ENCODE measurements at places on chromosomes 6 and 20.

DNA sequence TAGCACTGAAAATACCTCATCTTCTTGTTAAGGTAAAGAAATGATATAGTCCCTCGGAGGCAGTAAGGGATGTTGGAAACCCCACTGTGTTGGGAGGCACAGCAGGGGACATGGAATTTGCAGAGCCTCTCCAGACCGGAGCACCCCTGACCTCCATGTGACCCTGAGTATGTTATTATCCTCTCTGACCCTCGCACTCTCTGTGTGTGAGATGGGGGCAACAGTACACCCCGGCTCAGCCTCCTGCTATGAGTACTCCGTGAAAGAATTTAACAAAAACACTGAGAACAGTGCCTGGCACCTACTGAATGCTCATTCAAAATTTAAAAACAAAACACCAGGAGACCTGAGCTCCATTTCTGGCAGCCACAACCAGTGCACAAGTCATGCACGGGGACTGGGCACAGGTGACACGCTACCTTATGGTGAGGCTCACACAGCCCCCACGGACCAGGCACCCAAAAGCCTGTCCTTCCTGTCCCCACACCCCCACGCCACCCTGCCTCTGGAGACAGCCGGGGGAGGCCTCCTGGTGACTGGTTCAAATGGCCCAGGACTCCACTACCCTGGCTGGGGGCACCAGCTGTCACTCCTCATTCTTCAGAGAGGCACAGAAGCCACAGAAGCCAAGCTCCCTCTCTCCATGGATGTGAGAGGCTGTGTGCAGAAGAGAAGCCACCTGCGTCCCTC lies 6.1 kb downstream of the NINL start:
- DNase-seq = no peak

DNA sequence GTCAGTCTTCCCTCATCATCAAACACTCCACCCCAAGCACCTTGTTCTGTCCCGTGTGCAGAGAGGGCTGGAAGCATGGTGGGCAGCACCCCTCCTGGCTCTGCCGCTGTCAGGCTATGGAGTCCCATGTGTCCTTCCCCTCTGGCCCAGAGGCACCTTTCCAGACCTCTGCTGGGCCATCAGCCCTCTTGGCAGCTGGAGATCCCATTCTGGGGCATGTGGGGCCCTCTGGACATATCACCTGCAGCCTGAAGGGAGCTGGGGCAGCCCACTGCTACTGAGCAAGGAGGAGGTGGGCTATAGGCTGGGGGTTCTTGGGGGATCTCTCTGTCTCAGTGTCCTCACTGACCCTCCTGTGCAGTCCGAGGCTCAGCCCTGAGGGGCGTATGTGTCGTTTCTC lies 42.2 kb downstream of the SUN5 start:
- DNase-seq = peak; percentile 53

DNA sequence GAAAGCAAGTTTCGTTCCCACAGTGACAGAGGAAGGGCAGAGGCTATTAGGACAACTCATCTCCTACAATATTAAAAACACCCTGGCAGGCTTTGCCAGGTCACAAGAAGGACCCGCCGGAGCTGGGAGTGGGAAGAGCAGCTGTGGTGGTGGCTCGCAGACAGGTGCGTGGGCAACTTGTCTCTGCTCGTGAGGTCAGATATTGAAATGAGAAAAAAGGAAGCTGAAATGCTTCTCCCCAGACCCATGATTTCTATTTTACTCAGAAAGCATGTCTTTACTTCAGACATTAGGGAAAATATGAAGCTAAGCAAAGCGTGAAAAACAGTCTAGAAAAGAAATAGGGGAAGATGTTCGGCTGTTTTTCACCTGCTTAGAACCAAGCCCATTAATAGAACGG lies 166.3 kb upstream of the EEF1E1 start:
- DNase-seq = no peak

GRCh38 chr6:55868771-55869479 lies 6.5 kb downstream of the BMP5 start:
- DNase-seq = peak; percentile 56

DNA sequence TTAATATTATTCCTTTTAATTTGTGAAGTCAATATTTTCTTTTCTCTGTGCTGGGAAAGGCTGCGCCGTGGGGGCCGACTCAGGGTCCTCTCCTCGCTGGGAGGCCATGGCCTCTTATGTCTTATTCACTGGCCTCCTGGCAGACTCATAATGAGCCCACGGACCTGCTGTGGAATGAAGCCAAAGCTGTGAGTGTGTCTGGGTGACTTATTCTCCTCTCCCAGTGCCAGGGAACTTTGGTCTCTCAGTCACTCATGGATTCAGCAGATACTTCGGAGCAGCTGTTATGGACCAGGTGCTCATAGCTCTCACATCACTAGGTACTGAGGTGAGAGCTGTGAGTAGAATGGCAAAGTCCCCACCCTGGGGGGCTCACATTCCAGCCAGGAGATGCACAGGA lies 297.6 kb downstream of the CDH26 start:
- no peak for DNase-seq

Measured in activated CD4-positive, alpha-beta T cell treated with anti-CD3 and anti-CD28 coated beads, Interleukin-2, amount 10 ng/mL, durations not matched to agents 24 days and 14 days (primary cell).